Mesendoderm (in vitro differentiated cells): ENCODE measurements at places on chromosomes 2 and 18.

- no peaks in the 10 kb centered on the region for H3K27me3 ChIP-seq
- H3K4me1 ChIP-seq, result no peaks in the 10 kb centered on the region
- no peak overlapping the region for H3K4me3 ChIP-seq
- H3K36me3 ChIP-seq, result no peaks in the 10 kb centered on the region
Measured at GRCh38 chr2:83196225-83196624, 1262.9 kb downstream of the SUCLG1 start.

- no peaks in the 10 kb centered on the region for H3K4me1 ChIP-seq
- no peaks in the 10 kb centered on the region for H3K36me3 ChIP-seq
- H3K27me3 ChIP-seq, result no peaks in the 10 kb centered on the region
- no peak overlapping the region for H3K4me3 ChIP-seq
- H3K27ac ChIP-seq, result no peak overlapping the region
Measured at GRCh38 chr18:10259901-10260300, 194.5 kb upstream of the APCDD1 start.

DNA sequence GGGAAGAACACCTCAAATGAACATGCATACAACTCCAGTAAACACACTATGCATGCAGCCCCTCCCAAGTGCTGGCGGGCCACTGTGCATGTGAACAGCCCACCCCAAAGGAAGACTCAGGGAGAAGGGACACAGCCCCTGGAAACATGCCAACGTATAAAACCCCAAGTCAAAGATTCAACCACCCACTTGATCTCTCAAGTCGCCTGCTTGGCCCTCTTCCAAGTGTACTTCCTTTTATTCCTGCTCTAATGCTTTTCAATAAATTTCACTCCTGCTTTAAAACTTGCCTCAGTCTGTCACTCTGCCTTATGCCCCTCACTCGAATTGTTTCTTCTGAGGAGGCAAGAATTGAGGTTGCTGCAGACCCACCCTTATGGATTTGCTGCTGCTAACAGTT, 139.1 kb downstream of the C1D start:
- no peak overlapping the region for H3K27ac ChIP-seq
- no peaks in the 10 kb centered on the region for H3K36me3 ChIP-seq
- no peak for DNase-seq
- H3K4me1 ChIP-seq, result peaks cover 16% of the 10 kb centered on the region
- no peak overlapping the region for H3K4me3 ChIP-seq

- H3K27me3 ChIP-seq, result no peaks in the 10 kb centered on the region
- no peak overlapping the region for H3K4me3 ChIP-seq
- no peak overlapping the region for H3K27ac ChIP-seq
- H3K4me1 ChIP-seq, result no peaks in the 10 kb centered on the region
- H3K36me3 ChIP-seq, result no peaks in the 10 kb centered on the region
Measured at GRCh38 chr18:69951182-69951581, 3.5 kb upstream of the CD226 start.

GRCh38 chr18:75207310-75208154, 1.4 kb downstream of the PTGR3 start:
- H3K4me1 ChIP-seq, result peaks cover 3% of the 10 kb centered on the region
- DNase-seq, result peak; percentile 11
- peaks cover 37% of the 10 kb centered on the region for H3K27me3 ChIP-seq
- H3K36me3 ChIP-seq, result no peaks in the 10 kb centered on the region
- H3K27ac ChIP-seq, result no peak overlapping the region

GRCh38 chr18:9569178-9569577, 45.2 kb downstream of the PPP4R1 start:
- DNase-seq, result no peak
- H3K27me3 ChIP-seq, result no peaks in the 10 kb centered on the region
- no peak overlapping the region for H3K27ac ChIP-seq
- no peak overlapping the region for H3K4me3 ChIP-seq

DNA sequence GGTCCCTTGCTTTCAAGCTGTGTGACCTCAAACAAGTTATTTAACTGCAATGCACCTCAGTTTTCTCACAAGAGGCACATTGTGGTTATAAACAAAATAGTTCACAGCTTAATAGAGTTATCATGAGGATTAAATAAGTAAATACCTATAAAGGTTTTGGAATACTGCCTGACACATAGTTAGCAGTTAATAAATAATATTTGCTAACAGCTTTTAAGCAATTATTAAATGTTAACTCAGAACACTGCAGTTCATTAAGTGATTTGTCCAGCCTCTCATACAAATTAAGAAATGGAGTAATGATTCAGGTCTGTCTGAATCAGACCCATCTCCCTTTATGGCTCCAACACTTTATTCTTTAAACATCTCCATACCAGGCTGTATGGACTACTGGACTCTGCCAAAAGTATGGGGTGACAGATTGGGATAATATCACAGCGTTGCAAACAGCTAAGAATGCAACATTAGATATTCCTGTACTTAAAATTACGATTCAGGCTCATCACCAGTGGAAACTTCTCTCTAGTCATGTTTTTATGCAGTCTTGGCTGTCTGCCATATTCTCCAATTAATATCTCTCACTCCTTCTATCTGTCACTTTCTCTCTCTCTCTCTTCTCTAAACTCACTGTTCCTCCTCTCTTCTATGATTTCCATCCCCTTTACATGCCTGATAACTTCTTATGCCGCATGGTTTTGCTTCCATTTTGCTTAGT, 370.6 kb upstream of the UBE2E3 start:
- H3K4me3 ChIP-seq, result no peak overlapping the region
- no peak overlapping the region for H3K27ac ChIP-seq
- no peaks in the 10 kb centered on the region for H3K4me1 ChIP-seq
- H3K27me3 ChIP-seq, result no peaks in the 10 kb centered on the region
- no peak for DNase-seq

GRCh38 chr2:55010915-55011314, 39.3 kb downstream of the RTN4 start:
- H3K36me3 ChIP-seq, result no peaks in the 10 kb centered on the region
- DNase-seq, result no peak
- H3K27me3 ChIP-seq, result no peaks in the 10 kb centered on the region
- H3K4me3 ChIP-seq, result no peak overlapping the region
- peaks cover 3% of the 10 kb centered on the region for H3K4me1 ChIP-seq

DNA sequence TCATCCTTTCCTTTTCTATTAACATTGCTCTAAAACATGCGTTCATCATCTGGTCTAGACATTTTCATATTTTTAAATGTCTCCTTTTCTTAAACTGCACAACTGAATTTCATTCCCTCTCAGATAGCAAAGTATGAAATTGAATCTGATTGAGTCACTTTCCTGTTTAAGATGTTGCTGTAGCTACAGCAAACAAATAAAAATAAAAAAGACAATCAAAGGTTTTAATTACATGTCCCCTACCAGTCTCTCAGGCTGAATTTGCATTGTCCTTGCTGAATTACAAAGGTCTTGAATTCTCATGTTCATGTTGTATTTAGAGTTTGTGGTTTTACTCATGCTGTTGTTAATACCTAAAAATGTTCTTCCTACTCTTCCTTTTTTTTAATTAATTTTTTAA, 537.9 kb upstream of the LRATD1 start:
- H3K27me3 ChIP-seq, result no peaks in the 10 kb centered on the region
- H3K4me3 ChIP-seq, result no peak overlapping the region
- no peak for DNase-seq
- H3K4me1 ChIP-seq, result no peaks in the 10 kb centered on the region

- no peak overlapping the region for H3K27ac ChIP-seq
- no peak for DNase-seq
- H3K27me3 ChIP-seq, result no peaks in the 10 kb centered on the region
- no peaks in the 10 kb centered on the region for H3K36me3 ChIP-seq
- no peak overlapping the region for H3K4me3 ChIP-seq
Measured at GRCh38 chr2:240705204-240705791, 13.6 kb downstream of the AQP12A start.

DNA sequence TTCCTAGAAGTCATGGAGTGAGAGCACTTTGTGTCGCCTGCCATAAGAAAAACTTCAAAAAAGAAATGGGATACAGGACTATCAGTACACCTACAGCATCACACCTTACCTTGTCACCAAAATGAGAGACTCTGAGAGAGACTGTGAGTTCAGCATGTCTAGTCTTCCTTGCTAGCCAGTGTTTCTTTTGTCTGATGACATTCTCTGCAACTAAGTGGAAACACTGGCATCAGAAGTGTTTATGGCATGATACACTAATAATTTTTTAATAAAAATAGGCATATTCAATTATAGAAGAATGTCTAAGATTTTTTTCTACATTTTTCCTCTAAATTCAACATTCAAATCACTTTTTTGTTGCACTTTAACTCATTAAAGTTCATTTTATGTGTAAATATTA, 9.0 kb downstream of the RBM43 start:
- no peak overlapping the region for H3K27ac ChIP-seq
- no peaks in the 10 kb centered on the region for H3K36me3 ChIP-seq
- DNase-seq, result no peak
- H3K4me1 ChIP-seq, result no peaks in the 10 kb centered on the region
- H3K4me3 ChIP-seq, result no peak overlapping the region

GRCh38 chr2:63374341-63374740, 213.9 kb downstream of the WDPCP start:
- H3K27me3 ChIP-seq, result no peaks in the 10 kb centered on the region
- peaks cover 2% of the 10 kb centered on the region for H3K4me1 ChIP-seq
- no peak overlapping the region for H3K27ac ChIP-seq
- no peak for DNase-seq
- H3K36me3 ChIP-seq, result no peaks in the 10 kb centered on the region

- H3K4me1 ChIP-seq, result no peaks in the 10 kb centered on the region
- DNase-seq, result no peak
- H3K27ac ChIP-seq, result no peak overlapping the region
- no peaks in the 10 kb centered on the region for H3K27me3 ChIP-seq
Measured at GRCh38 chr2:7557376-7557775, 640.2 kb downstream of the RNF144A start.

GRCh38 chr2:52703004-52703403, 1064.6 kb upstream of the CHAC2 start:
- no peaks in the 10 kb centered on the region for H3K27me3 ChIP-seq
- no peaks in the 10 kb centered on the region for H3K4me1 ChIP-seq
- H3K36me3 ChIP-seq, result no peaks in the 10 kb centered on the region
- DNase-seq, result no peak
- no peak overlapping the region for H3K4me3 ChIP-seq

GRCh38 chr2:43165378-43166069, 60.9 kb downstream of the ZFP36L2 start:
- H3K4me1 ChIP-seq, result no peaks in the 10 kb centered on the region
- H3K36me3 ChIP-seq, result no peaks in the 10 kb centered on the region
- H3K27me3 ChIP-seq, result no peaks in the 10 kb centered on the region
- DNase-seq, result no peak
- no peak overlapping the region for H3K4me3 ChIP-seq

- H3K27ac ChIP-seq, result no peak overlapping the region
- H3K4me3 ChIP-seq, result no peak overlapping the region
- peaks cover 2% of the 10 kb centered on the region for H3K4me1 ChIP-seq
- no peaks in the 10 kb centered on the region for H3K36me3 ChIP-seq
- H3K27me3 ChIP-seq, result no peaks in the 10 kb centered on the region
Measured at GRCh38 chr18:23887493-23887892, 127.1 kb upstream of the TTC39C start.

DNA sequence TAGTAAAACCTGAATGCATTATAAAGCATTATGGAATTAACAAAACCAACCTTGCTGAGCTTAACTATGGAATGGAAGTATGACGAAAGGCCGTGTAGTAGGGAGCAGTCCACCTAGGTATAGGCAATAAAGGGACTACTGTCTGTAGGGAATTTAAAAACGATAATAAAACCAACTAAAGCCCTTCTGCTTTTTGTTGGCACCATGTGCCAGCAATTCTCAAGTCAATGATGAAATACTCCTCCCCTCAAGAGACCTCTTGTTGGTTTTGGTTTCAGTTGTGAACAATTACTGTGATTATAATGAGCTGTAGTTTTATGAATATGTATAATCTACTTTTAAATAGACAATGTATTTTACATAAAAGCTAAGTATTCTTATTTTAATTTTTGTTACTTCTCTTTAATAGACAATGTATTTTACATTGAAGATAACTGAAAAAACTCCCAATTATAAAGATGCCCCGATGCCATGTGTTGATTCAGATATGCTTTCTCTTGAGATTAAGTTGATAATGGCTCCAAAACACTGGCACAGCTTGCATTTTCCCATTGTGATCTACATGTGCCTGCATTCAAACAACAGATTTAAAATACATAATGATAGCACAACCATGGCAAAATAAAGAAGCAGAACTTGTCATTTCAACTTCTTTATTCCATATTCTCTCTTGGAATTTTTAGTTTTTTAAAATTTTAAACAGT, 55.5 kb upstream of the ZDBF2 start:
- no peak for DNase-seq
- no peaks in the 10 kb centered on the region for H3K36me3 ChIP-seq
- H3K27me3 ChIP-seq, result no peaks in the 10 kb centered on the region
- no peak overlapping the region for H3K27ac ChIP-seq

DNA sequence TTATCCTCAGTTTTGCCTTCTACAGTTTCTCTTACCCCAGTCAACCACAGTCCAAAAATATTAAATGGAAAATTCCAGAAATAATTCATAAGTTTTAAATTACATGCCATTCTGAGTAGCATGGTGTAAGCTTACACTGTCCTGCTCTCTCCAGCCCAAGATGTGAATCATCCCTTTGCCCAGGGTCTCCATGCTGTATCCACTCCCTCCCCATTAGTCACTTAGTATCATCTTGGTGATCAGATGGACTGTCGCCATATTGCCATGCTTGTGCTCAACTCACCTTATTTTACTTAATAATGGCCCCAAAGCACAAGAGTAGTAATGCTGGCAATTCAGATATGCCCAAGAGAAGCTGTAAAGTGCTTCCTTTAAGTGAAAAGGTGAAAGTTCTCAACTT, 18.5 kb upstream of the CCNT2 start:
- no peaks in the 10 kb centered on the region for H3K36me3 ChIP-seq
- no peaks in the 10 kb centered on the region for H3K27me3 ChIP-seq

GRCh38 chr2:149743842-149744448, 156.4 kb upstream of the MMADHC start:
- H3K4me3 ChIP-seq, result no peak overlapping the region
- no peaks in the 10 kb centered on the region for H3K4me1 ChIP-seq
- H3K27me3 ChIP-seq, result no peaks in the 10 kb centered on the region

GRCh38 chr18:13290856-13291271, 72.3 kb downstream of the LDLRAD4 start:
- H3K27ac ChIP-seq, result no peak overlapping the region
- H3K36me3 ChIP-seq, result no peaks in the 10 kb centered on the region
- H3K27me3 ChIP-seq, result no peaks in the 10 kb centered on the region
- DNase-seq, result no peak
- no peak overlapping the region for H3K4me3 ChIP-seq

DNA sequence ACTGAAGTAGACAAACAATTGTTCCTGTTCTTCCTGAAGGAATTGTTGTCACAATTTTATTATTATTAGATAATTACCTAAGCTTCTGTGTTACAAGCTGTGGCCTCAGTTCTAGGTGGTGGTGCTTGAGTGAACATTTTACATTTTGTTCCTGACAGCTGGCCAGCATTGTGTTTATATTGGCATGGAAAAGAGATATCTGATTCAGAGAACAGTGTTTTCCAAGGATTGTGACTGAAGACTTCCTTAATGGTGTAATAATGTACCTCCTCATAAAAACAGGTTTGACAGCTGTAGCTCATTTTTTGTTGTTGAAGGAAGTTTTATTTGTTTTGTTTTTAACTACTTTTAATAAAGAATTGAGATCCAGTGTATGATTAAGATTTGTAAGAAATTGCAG, 95.2 kb downstream of the EPB41L5 start:
- no peaks in the 10 kb centered on the region for H3K36me3 ChIP-seq
- H3K27ac ChIP-seq, result no peak overlapping the region
- H3K4me3 ChIP-seq, result no peak overlapping the region
- no peak for DNase-seq
- H3K4me1 ChIP-seq, result no peaks in the 10 kb centered on the region
